SIG-M5 (cell line): ENCODE measurements at places on chromosomes 3 and 15.

GRCh38 chr3:54033761-54034160 is 88.6 kb upstream of the CACNA2D3 start:
- no peak for DNase-seq

GRCh38 chr15:64288577-64288976 is 67.4 kb downstream of the CSNK1G1 start:
- DNase-seq, result no peak

- no peak for DNase-seq
Measured at GRCh38 chr15:68413363-68414205, 18.4 kb downstream of the ITGA11 start.

- no peak for DNase-seq
Measured at GRCh38 chr15:75822685-75823278, 20.5 kb upstream of the UBE2Q2 start.
